ENCODE measurements at places on chromosomes 11 and 22.

DNA sequence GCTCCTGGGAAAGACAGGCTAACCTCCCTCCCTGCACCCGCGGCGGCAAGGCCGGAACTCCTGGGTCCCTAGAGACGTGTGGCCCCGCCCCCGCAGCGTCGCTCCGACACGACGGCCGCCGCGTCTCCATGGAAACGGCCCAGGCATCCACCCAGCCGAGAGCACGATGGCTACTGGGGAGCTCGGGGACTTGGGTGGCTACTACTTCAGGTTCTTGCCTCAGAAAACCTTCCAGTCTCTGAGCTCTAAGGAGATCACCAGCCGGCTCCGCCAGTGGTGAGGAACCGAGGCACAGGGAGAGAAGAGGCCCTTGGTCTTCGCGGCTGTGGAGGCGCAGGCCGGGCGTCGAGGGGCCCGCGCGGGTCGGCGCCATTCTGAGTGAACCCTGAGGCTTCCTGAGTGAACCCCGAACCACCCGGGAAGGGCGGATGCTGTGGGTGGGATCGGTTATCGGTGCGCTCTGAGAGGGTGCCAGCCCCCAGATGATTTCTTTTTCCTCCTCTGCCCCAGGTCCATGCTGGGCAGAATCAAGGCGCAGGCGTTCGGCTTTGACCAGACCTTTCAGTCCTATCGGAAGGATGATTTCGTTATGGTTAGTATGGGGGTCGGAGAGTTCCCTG, at the start of gene CFAP300:
CFAP300 (plus strand) TSS at position 133 of the 620 bp plus-strand sequence; CDS start at position 167, 34 bp downstream.
- peak; percentile 64 for DNase-seq

DNA sequence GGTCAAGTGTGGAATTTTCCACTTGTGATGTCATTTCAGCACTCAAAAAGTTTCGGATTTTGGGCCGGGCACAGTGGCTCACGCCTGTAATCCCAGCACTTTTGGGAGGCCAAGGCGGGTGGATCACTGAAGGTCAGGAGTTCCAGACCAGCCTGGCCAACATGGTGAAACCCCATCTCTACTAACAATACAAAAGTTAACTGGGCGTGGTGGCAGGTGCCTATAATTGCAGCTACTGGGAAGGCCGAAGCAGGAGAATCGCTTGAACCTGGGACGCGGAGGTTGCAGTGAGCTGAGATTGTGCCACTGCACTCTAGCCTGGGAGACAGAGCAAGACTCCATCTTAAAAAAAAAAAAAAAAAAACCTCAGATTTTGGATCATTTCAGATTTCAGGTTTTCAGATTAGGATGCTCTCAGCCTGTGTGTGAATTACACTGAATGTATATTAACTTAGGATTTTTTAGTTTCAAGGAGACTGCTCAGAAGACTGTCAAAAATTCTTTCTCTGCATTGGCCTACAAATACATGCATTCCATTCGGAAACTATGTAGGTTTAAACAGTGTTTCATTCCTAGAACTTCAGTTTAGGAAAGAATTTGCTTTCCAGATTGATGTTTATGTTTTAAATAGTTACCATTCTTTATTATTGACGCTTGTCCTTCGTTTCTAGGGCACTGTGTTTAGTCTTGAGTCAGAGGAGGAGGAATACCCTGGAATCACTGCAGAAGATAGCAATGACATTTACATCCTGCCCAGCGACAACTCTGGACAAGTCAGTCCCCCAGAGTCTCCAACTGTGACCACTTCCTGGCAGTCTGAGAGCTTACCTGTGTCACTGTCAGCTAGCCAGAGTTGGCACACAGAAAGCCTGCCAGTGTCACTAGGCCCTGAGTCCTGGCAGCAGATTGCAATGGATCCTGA, 48.0 kb downstream of the BID start:
- peak; percentile 14 for DNase-seq

GRCh38 chr22:29112121-29112520, 39.3 kb downstream of the KREMEN1 start:
- DNase-seq: no peak

DNA sequence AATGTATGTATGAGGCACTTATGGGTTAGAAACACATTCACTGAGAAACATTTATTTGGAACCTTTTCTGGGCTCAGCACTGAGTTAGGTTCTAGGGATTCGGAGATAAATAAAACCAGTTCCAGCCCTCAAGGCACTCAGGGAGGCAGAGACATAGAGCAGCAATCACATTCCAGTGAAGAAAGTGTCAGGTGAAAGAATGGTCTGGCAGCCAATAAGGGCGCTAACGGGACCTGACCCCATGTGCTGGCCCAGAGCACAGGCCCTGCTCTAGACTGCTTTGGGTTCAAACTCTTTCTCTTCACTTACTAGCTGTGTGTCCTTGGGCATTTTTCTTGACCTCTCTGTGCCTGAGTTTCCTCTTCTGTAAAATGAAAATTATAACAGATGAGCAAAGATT, 146.0 kb upstream of the SYT13 start:
- no peak for DNase-seq

DNA sequence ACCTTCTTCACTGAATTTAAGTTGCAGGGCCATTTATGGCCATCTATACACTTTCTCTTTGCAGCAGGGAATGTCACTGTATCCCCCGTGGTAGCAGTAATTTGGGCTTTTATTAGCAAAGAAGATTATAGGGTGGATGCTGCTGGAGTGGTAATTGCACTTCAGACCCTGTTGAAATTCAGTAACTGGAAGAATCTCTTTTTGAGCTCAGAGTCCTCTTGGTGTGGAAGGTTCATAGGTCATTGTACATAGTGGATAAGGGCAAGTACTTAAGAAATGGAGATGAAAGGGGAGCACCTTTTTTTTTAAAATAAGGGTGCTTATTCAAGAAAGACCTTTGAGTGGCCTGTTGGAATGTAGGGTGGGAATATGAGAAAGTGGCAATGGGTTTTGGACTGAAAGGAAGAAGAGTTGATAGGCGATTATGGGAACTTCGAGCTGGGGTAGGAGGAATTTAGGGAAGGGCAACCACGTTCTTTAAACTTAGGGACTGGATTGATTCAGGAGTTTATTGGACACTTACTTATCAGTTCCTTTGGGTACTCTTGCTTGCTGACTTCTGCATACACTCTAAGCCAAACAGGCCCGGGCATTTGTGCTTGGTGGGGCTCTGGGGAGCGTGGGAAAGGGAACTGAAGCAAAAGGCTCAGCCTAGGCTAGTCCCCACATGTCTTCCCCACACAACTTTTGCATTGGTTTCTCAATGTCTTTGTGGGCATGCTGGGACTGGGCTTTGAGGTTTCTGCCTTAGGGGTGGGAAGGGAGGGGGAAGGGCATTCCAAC, 26.5 kb downstream of the CTNND1 start:
- no peak for DNase-seq

DNA sequence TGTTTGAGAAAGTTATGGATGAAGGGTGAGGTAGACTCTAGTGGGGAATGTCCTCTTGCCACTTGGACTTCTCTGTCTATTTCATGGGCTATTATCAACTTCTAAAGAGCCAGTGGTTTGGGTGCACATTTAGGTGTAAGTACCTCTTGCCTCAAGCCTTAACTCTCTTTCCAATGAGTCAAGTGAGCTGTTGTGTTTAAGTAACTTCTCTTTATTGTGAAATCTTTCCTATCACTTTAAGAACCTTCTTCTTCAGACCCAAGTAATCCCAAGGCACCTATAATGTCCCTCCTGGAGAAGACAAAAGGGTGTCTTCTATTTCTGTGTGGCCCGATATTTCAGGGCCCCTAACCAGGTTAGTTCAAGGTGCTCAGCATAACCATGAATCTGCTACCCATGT, 90.5 kb upstream of the VPREB1 start:
- DNase-seq: no peak

DNA sequence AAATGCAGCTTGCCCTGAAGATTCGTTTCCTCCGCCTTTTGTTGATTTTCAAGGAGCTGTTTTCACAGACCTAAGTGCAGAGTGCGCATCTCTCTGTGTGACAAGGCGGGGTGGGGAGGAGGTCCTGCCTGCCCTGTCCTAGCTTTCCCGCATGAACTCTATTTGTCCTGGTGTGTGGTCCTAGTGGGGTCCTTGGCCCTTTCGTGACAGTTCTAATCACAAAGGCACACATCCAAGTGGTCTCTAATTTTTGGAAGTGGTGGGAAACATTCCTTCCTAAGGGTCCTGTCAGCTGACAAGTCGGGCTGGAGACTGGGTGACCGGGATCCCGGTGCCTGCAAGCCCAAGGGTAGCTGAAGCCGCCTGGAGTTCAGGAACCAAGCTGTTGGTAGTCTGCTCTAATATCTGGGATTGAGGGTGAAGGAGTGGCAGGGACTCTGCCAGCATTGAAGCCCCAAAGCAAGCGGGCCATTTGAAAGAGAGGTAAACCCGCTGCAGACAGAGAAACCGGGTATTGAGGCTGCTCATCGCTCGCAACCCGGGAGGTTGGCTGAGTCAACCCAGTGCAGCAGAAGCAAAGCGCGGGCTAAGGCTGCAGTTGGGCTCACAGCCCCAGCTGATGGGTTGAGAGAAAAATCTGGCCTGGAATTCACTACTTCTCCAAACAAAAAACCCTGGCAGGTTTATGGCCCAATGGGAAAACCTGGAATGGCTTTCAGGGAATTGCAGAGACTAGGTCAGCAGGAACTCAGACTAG, 28.1 kb upstream of the FBXO3 start:
- peak; percentile 24 for DNase-seq

DNA sequence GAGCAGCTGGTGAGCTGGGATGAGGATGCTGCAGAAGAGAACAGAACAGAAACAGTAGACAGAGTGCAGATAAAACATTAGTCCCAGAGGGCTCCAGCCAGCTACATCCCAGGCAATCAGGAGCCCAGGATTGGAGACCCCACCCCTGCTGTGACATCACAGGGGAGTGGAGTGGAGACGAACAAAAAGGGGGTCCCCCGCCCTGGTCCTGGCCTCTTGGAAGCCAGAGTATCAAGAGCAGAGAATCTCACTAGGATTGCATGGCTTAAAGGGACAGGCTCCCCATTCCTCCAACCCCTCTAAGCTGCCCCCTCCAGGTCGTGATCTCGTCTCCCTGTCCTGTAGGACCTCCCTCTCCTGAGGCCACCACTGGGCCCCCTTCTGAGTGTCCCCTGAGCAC, at the start of gene P2RX3:
P2RX3 (plus strand) TSS at position 211 of the 400 bp plus-strand sequence. CDS start 199 bp downstream, outside the sequence.
- DNase-seq: no peak

- no peak for DNase-seq
Observed at GRCh38 chr11:45092901-45093760, 53.3 kb upstream of the PRDM11 start.

GRCh38 chr11:70142221-70142875, 60.7 kb upstream of the FADD start:
- no peak for DNase-seq

- DNase-seq: no peak
Observed at GRCh38 chr11:65446446-65447277, 24.1 kb downstream of the NEAT1 start.

DNA sequence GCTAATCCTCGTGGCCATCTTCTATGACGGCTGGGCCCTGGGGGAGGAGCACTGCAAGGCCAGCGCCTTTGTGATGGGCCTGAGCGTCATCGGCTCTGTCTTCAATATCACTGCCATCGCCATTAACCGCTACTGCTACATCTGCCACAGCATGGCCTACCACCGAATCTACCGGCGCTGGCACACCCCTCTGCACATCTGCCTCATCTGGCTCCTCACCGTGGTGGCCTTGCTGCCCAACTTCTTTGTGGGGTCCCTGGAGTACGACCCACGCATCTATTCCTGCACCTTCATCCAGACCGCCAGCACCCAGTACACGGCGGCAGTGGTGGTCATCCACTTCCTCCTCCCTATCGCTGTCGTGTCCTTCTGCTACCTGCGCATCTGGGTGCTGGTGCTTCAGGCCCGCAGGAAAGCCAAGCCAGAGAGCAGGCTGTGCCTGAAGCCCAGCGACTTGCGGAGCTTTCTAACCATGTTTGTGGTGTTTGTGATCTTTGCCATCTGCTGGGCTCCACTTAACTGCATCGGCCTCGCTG, 12.1 kb downstream of the MTNR1B start:
- DNase-seq: no peak

- no peak for DNase-seq
Observed at GRCh38 chr22:22811016-22812009, 76.3 kb upstream of the IGLL5 start.

GRCh38 chr22:48382197-48382596, 1445.5 kb downstream of the BRD1 start:
- DNase-seq: no peak

GRCh38 chr11:76655501-76656049, 15.0 kb downstream of the LRRC32 start:
- DNase-seq: no peak

DNA sequence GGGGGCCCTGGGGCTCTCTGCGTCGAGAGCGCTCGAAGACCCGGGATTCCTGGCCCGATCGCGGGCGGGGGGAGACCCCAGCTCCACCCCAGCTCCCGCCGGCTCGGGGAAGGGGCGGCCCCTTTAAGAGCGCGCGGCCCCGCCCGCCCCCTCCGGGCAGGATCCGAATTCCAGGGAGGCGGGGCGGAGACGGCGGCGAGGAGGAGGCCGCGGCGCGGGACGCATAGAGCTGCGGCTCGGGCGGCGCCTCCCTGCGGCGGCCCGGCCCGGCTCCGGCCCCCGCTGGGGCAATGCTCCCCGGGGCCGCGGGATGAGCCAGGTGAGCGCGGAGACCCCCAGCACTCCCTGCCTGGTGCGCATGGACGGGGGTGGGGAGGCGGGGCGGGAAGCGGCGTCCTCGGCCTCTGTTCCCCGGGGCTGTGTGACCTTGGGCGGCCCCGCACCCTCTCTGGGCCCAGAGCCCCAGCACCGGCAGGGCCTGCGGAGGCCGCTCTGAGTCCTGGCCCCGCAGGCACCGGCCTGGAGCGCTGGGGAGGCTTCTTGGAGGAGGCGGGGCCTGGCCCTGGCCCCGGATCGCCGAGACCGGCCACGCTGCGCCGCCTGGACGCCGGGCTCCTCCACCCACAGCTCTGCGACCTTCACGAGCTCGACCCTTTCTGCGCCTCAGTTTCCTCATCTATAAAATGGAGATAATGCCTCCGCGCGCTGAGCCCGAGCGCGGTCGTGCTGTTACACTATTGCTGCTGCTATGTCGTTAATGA, 565 bp downstream of the GAS2L1 start:
- no peak for DNase-seq

GRCh38 chr11:64500176-64501013, 90.6 kb upstream of the SLC22A12 start:
- DNase-seq: no peak

- DNase-seq: no peak
Observed at GRCh38 chr11:95358511-95359340, 127.7 kb upstream of the SESN3 start.

DNA sequence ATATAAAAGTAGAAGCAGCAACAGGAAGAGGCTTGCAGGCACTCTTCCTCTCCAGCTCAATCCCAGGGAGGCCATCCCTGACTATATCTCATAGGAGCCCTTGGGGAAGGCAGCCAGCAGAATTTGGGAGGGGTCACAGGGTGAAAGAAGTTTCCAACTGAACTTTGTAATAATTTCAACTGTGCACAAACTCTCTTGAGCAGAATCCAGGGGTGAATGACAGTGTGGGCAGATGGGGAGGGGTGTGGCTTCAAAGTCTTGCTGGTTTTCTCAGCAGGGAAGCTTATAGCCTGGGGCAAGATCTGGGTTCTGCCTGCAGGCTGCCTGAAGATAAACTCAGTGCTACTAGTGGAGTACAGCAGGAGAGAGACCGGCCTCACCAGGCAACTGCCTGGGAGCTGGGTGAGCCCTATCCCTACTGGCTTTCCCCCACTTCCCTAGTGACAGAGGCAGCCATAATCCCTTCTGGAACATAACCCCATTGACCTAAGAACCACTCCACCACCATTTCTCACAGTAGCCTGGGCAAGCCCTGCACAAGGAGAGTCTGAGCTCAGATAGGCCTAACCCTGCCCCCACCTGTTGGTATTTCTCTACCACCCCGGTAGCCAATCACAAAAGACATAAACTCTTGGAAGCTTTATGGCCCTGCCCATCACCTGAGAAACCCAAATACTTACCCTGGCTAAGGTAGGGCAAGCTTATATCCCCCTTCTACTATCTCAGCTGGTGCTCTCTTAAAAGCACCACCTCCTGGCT, 17.8 kb upstream of the TTC12 start:
- DNase-seq: no peak
